T-cell (primary cell): ENCODE measurements at places on chromosomes 6 and 20. TPM values are rescaled to one million over a fixed set of nuclear protein-coding genes. Genes with fewer than 3 reads are reported as not detected.

DNA sequence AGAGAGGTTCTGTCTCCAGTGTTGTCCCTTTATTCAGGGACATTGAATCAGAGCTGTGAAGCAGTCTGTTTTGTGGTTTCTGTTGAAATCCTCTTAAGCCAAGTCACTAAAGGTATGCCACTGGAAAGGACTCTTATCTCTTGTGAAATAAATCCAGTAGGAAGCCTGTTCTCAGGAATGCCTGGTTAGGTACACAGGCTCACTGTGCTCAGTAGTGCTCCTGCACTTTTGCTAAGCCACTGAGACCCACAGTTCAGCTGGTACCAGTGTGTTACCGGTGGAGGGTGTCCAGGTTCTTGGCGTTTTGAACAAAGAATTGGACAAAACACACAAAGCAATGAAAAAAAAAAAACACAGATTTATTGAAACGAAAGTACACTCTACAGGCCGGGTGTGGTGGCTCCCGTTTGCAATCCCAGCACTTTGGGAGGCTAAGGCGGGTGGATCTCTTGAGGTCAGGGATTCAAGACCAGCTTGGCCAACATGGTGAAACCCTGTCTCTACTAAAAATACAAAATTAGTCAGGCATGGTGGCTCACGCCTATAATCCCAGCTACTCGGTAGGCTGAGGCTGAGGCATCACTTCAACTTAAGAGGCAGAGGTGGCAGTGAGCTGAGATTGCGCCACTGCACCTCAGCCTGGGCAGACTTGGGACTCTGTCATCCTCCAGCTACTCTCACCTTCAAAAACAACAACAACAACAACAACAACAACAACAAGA lies 186.1 kb downstream of the JARID2 start:
- DNase-seq: no peak
- H3K4me3 ChIP-seq: no peak overlapping the region
- peaks cover 46% of the 10 kb centered on the region for H3K4me1 ChIP-seq
- H3K27ac ChIP-seq: no peak overlapping the region
- H3K27me3 ChIP-seq: no peaks in the 10 kb centered on the region

- no peak for DNase-seq
- H3K27me3 ChIP-seq: no peaks in the 10 kb centered on the region
- peaks cover 24% of the 10 kb centered on the region for H3K36me3 ChIP-seq
- H3K27ac ChIP-seq: no peak overlapping the region
Measured at GRCh38 chr20:62797671-62798532, 1.6 kb downstream of the MRGBP start.

DNA sequence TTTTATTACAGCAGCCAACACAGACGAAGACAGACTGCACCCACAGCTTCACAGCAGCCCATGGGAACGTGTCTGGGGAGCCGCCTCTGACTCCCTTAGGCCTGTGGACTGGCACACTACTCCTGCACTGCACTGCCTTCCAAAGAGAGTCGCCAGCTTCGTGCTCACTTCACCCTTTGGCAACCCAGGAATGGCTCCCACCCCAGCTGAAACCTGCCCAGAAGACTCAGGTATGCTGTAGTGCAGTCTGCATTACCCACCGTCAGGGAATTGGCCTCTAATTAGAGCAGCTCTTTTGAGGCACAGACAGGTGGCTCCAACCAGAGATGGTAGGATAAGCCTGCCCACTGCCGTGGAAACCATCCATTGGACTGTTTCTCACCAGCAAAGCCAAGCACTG lies 39.9 kb upstream of the FRMD1 start:
- H3K36me3 ChIP-seq: no peaks in the 10 kb centered on the region
- no peak overlapping the region for H3K27ac ChIP-seq
- no peak for DNase-seq
- peaks cover 6% of the 10 kb centered on the region for H3K27me3 ChIP-seq
- H3K4me1 ChIP-seq: no peaks in the 10 kb centered on the region
- no peak overlapping the region for H3K4me3 ChIP-seq

DNA sequence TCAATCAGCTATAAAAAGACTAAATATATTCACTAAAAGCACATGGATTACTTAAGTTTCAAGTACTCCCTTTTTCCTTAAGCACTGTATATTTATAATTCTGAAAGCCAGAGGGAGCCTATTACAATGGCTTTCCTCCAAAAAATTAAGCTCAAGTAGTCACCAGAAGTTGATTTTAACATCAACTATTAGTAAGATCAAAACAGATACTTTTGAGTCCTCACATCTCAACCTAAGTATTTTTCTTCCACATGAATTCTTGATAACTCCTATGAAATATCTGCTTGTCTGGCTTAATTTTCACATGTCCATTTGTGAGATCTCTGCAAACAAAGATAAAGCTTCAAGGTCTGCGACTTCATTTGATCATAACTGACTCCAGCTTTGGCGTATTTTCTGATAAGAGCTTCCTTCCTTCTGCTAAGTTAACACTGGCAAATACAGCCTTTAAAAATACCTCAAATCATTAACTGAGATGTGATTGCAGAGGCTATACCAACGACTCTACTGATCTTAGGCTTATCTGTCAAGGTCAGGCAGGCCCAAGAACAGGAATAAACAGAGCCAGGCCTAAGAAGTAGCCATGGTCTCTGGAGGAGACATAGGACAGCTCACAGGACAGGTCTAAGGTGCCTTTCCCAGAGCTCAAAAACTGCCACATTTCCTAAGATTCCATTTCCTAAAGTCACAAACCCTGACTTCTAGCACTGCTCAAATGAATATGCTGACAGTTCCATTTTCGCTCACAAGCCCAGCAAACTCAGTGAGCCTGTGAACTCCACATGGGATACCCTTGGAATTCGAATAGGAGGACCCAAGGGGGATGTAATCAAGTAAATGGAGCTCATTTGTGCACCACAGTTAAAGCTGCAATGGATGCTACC lies 10.0 kb downstream of the SNX5 start:
- no peaks in the 10 kb centered on the region for H3K27me3 ChIP-seq
- no peak for DNase-seq
- H3K4me3 ChIP-seq: no peak overlapping the region
- peaks cover 10% of the 10 kb centered on the region for H3K36me3 ChIP-seq

DNA sequence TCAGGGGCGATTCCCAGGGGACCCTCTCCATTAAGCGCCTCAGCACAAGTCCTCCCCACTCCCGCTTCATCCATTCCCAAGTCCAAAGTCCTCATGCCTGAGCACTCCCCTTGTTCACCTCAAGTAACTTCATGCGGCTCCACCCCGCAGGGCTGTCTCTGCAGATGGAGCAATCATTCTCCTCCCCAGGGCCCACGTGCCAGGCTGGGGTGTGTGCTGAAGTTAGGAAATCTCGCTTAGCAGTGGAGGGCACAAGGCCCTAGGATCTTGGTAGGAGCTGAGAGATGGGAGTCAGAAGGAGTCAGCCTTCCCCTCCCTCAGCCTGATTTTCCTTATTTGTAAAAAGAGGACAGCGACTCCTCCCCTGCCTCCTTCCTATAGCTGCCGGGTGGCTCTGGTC lies 3.5 kb downstream of the TGM3 start:
- H3K27ac ChIP-seq: no peak overlapping the region
- no peaks in the 10 kb centered on the region for H3K4me1 ChIP-seq
- no peaks in the 10 kb centered on the region for H3K36me3 ChIP-seq

DNA sequence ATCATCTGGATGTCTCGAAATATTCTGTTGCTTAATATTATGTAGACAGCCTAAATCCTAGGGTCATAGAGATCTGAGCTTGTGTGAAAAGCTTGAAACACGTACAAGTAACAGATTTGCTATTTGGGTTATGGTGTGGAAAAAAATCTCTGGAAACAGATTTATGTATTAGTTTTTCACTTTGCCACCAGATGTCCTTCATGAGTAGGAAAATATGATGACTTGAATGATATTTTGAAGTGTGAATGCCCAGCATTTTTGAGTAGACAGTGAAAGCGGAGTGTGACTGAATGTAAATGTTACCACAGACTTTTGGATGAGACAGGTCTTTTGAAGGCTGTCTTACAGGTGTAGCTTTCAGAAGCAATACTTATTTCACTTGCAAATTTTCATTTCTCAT lies 4.2 kb upstream of the BMP6 start:
- no peak overlapping the region for H3K27ac ChIP-seq
- peaks cover 8% of the 10 kb centered on the region for H3K27me3 ChIP-seq
- H3K4me1 ChIP-seq: peaks cover 5% of the 10 kb centered on the region
- no peak for DNase-seq
- no peak overlapping the region for H3K4me3 ChIP-seq

DNA sequence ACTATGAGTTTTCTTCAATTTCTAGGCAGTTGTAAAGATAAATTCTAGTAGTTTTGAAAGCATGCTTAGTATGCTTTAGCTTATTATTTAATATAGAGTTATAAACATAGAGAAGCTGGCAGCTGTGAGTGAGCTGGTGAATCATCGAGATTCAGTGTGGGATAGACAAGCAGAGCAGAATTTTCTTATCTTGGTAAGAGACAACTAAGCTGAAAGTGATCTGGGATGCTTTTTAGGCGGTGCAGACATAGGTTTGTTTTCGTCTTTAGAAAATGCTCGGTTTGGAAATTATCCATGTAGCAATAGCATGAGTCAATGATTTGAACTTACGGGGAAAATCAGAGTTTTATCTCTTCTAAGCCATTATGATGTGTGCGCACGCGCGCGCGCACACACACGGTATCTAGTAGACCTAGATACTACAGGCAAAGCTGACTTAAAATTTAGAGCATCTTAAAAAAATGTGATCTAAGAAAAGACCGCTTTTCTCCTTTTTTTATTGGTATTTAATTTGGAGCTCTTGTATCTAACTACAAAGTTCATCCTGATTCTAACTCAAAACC lies 128.3 kb upstream of the MAP3K7 start:
- no peaks in the 10 kb centered on the region for H3K4me1 ChIP-seq
- no peaks in the 10 kb centered on the region for H3K27me3 ChIP-seq
- H3K4me3 ChIP-seq: no peak overlapping the region

GRCh38 chr6:68468244-68468884 lies 166.7 kb upstream of the ADGRB3 start:
- no peaks in the 10 kb centered on the region for H3K36me3 ChIP-seq
- no peaks in the 10 kb centered on the region for H3K4me1 ChIP-seq
- H3K27ac ChIP-seq: no peak overlapping the region
- no peaks in the 10 kb centered on the region for H3K27me3 ChIP-seq
- no peak overlapping the region for H3K4me3 ChIP-seq

The ARFGEF3 gene
- total RNA-seq: 0.10 TPM
